D341Med (cell line): ENCODE measurements at places on chromosomes 1 and 21.

- DNase-seq: peak; percentile 7
These were observed 871 bp downstream of the PLA2G2F start for GRCh38 chr1:20139776-20140612.

DNA sequence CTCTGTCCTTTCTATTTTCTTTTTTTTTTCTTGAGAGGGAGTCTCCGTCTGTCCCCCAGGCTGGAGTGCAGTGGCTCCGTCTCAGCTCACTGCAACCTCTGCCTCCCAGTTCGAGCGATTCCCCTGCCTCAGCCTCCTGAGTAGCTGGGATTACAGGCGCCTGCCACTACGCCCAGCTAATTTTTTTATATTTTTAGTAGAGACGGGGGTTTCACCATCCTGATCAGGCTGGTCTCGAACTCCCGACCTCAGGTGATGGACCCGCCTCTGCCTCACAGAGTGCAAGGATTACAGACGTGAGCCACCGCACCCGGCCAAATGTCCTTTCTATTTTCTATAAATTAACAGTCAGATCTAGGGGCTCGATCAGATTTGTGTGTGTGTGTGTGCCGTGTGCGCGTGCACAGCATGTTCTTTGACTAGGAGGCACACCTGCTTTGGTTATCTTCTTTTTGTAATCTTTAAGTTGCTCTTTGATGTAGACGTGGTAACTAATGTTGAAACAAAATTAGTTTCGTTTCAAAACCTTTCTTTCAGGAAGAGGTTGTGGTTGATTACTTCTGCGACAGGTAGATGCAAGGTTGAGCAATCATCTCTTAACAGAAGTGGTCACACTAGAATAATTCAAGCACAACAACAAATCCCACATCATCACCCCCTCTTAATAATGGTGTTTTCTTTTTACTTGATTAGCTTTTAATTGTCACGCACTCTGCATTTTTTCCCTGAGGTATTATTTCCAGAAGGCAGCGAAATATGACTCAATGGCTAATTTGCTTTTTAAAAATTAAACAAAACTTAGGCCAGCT, 779 bp upstream of the DEGS1 start:
- no peak for DNase-seq

DNA sequence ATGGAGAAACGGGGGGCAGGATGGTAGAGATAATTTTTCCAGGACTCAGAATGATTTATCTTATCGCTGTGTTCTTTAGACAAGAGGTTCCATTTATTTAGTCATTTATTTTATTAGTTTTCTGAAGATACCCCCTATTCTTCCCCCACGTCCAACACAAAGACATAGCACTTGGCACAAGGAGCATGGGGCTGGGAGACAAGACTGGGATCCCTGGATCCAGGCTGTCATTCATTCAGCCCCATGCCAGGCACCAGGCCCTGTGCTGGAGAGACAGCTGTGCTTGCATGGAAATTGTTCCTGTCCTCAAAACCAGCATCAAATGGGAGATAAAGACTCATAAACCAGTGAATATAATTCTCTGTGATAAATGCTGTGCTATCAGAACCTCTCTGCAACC, 27.1 kb upstream of the PLXNA2 start:
- no peak for DNase-seq

DNA sequence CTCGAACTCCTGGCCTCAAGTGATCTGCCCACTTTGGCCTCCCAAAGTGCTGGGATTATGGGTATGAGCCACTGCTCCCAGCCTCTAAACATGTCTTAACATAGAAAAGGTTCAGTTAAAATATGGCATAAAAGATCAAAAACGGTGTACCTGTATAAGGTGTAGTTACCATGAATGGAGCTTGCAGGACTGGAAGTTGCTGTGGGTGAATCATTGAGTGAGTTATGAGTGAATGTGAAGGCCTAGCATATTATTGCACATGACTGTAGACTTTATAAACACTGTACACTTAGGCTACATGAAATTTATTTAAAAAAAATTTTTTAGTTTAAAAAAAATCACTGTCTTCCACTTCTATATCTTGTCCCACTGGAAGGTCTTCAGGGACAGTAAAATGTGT, 15.7 kb downstream of the ABCD3 start:
- DNase-seq: no peak

DNA sequence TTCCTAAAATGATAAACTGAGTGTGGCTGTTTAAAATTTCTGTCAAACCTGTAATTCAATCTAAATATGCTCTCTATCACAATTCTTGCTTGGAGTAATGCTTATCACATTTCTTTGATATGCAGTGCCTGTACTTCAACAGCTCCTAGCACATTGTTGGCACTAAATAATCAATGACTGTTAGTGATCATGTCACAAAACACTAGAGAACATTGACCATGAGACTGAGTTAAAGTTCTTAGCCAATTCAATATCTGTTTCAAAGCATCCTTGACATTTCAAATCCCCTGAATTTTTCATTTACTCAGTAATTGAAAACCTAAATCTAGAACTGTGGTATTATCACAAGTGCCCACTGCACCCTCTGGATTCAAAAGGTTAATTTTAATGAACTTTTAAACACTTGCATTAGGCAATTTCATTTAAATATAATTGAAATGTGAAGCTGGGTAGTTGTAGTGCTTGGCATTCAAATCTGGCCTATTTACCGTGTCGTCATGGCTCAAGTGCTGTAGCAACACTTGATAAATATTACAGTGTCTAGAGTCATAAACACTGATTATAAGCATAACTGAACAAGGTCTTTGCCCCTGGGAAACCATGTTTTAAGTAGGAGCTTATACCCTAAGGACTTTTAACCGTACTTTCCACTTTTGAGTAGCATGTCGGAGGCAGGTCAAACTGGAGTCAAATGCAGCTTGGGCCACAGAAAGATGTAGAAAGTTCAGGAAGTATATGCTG, 143.6 kb downstream of the LRRC7 start:
- no peak for DNase-seq

DNA sequence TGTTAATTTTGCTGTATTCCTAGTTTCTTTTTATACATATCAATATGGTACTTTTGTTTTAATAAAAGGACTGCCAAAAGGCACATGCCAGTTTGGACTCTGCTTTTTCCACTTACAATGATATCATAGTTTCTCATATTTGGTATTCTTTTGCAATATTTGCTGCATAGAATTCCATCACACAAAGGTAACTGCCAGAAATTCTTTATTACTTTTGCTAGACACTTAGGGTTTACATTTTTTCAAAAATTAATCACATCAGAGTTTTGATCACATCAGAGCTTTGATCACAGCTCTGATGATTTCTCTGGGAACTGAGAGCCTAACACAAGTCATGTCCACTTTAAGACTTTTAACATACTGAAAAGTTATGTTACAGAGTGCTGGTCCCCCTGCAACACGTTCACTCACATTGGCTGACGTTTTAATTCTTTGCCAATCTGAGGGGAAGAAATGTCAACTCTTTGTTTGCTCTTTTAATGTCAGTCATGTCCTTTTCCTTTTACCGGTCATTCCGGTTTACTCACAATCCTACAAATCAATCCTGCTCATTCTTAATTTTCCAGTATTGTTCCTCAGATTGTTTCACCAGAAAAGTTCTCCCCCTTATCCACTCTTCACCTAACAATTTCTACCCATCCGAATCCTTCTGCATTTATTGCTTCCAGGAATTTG, 1.1 kb upstream of the CD46 start:
- DNase-seq: no peak

DNA sequence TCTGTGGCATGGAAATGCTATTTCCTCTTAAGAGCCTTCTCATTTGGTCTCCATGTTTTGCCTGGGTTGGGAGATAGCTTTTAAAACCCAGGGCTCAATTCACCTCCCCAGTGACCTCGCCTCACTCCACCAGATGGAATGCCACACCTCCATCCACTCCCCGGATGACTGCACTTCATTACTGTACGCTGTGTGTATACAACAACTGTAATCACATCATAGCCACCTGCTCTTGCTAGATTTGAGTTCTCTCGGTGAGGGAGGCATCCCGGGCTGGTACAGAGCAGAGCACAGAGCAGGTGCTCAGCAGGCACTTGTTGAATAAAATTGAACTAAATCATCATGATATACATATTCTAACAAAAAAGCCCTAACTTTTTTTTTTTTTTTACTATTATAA, 26.0 kb downstream of the SDE2 start:
- DNase-seq: no peak

DNA sequence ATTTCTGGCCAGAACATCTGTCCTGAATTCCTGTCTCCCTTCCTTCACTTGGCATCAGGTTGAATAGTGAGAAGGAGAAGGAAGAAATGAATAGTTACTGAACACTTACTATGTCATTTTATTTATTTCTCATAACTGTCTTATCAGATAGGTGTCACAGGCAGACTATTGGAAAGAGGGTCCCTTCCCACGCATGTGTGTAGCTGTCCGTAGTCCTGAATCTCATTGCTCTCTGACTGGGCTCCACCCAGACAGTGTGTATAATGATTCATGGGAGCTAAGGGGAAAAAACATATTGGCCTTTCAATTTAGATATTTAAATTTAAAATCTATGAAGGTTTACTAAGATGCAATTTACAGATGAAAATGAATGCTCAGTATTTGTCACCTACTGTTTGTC, 86.1 kb downstream of the OMA1 start:
- DNase-seq: no peak

DNA sequence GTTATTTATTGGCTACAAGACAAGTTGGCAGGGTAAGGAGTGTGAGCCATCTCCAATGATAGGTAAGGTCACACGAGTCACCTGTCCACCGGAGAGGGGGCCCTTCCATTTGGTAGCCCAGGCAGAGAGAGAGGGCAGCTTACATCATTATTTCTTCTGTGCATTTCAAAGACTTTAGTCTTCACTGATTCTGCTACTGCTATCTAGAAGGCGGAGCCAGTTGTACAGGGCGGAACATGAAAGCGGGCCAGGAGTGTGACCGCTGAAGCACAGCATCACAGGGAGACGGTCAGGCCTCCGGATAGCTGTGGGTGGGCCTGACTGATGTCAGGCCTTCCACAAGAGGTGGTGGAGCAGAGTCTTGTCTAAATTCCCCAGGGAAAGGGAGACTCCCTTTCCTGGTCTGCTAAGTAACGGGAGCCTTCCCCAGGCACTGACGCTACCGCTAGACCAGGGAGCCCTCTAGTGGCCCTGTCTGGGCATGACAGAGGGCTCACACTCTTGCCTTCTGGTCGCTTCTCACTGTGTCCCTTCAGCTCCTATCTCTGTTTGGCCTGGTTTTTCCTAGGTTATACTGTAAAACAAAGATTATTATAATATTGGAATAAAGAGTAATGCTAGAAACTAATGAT, 36.7 kb downstream of the ZNF695 start:
- no peak for DNase-seq

- peak; percentile 44 for DNase-seq
These were observed 61.6 kb downstream of the SMYD3 start for GRCh38 chr1:246445503-246445902.

- no peak for DNase-seq
These were observed 114.0 kb upstream of the VANGL1 start for GRCh38 chr1:115527746-115528145.

DNA sequence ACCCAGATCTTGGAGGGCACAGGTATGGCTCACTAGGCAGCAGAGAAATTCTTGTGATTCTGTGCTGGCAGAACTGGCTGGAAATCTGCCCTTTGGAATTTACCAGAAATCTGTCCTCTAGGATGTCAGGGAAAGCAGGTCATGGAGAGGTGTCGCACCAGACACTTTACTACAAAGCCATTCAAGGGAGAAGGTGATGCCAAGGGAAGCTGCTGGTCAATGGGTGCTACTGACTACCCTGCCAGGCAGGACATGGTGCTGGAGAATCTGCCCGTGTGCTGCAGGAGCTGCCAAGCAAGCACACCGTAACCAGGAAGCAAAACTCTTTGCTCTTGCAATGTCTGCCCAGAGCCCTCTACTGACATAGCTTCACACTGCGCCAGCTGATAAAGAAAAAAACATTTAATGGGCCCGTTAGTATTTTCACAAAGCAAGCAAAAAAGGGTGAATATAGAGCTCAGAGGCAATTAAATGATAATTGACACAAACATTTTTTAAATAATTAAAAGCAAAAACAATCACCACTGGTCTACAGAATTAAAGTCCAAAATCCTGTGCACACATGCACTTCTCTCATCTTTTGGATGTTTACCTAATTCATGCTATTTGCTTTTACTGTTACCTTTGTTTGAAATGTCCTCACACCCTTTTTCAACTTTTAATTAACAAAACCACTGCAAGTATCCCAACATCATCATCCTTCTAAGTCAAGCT, 7.2 kb upstream of the FBXO28 start:
- DNase-seq: peak; percentile 80

- no peak for DNase-seq
These were observed 26.8 kb upstream of the KDM4A start for GRCh38 chr1:43622901-43623780.

- peak; percentile 74 for DNase-seq
These were observed 163.0 kb downstream of the GRIK3 start for GRCh38 chr1:36871146-36871971.

GRCh38 chr1:248189026-248189425, 8.0 kb upstream of the OR2M3 start:
- no peak for DNase-seq

GRCh38 chr1:201404055-201404454, 4.9 kb upstream of the LAD1 start:
- no peak for DNase-seq

DNA sequence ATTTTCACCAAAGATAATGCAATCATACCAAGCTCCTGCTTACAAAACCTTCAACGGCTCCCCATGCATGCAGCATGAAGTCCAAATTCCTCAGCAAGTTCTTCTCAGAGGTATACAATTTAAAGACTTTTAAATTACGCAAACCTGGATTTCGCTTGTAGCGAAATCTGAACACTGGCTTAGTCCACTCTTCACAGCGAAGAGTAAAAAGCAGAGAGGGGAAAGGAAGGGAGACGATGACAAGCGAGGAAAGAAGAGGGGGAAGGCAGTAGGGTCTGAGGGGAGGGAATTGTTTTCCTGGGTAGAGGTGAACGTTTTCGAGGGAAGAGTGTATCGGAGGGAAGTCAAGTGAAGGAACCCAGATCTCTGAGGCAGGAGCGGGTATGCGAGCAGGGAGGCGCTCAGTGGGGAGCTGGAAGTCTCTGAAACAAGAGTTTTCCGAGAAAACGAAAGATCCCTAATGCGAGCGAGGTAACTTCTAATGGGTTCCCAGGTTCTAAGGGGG, 790 bp downstream of the TESK2 start:
- DNase-seq: no peak

GRCh38 chr21:24824209-24824608, 783.1 kb downstream of the MRPL39 start:
- no peak for DNase-seq

- DNase-seq: no peak
These were observed 2.2 kb downstream of the FASLG start for GRCh38 chr1:172661107-172661506.

- no peak for DNase-seq
These were observed 107.0 kb downstream of the NAV1 start for GRCh38 chr1:201645956-201646355.
